Stimulated activated memory B cell treated with anti-CD40 and anti-IgM and Interleukin-4, amounts not matched to agents 10 μg/mL and 1 μg/mL and 100 μg/mL, for 72 hours (primary cell): ENCODE measurements at places on chromosomes 12 and 14.

DNA sequence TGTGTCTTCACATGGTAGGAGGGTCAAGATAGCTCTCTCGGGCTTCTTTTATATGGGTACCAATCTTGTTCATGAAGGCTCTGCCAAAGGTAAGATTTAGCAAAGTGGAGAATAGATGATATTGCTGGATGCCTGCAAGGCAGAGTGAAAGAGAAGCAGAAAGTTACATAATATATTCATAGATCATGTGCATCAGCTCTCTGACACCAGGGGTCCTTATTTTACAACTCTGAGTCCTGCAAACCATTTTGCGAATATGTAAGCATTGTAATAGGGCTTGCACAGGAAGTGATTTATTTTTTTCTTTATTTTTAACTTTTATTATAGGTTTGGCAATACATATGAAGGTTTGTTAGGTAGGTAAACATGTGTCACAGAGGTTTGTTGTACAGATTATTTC lies 31.8 kb downstream of the CRADD start:
- no peak for ATAC-seq

GRCh38 chr12:103085541-103085940 lies 128.1 kb downstream of the ASCL1 start:
- no peak for ATAC-seq

- no peak for ATAC-seq
These were observed 23.2 kb downstream of the CCDC88C start for GRCh38 chr14:91394105-91395081.

- ATAC-seq, result no peak
These were observed 8.0 kb downstream of the ZBTB39 start for GRCh38 chr12:56998316-56998715.

- ATAC-seq, result no peak
These were observed 42.9 kb upstream of the FAM222A start for GRCh38 chr12:109670731-109671130.

- no peak for ATAC-seq
These were observed 19.0 kb downstream of the ASB2 start for GRCh38 chr14:93957333-93957710.

DNA sequence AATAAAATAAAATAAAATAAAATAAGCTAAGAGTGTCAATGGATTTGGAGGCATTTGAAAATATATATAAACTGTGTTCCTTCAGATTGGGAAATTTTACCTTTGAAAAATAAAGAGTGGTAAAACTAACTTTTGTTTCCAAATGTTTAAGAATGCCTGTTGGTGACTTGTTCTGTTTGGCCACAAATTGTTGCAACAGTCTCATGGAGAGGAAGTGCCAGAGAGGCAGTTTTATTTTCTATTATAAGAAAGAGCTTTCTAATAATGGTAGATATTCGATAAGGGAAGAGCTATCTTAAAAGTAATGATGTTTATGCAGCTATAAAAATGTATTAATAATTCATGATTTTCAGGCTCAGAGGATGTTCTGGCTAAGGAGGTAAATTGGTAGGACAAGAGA lies 68.8 kb upstream of the MDGA2 start:
- no peak for ATAC-seq
